ENCODE measurements at places on chromosomes 2 and 18. TPM values are rescaled to one million over a fixed set of nuclear protein-coding genes. Genes with fewer than 3 reads are reported as not detected.
A peak's percentile ranks its signal among the peaks of the same experiment; 100 is the strongest.

The SGO2 gene
- total RNA-seq = 44.2 TPM

The WNT10A gene
- 1.4 TPM for total RNA-seq

The MSGN1 gene
- total RNA-seq = not detected

The ICA1L gene
- 3.1 TPM for total RNA-seq

The OSR1 gene
- total RNA-seq = not detected

- DNase-seq = no peak
These were observed 4.3 kb downstream of the IMPA2 start for GRCh38 chr18:11985586-11985985.

GRCh38 chr2:170332676-170333402 is 154.9 kb downstream of the MYO3B start:
- DNase-seq = no peak

GRCh38 chr2:97747285-97747684 is 33.9 kb downstream of the ZAP70 start:
- DNase-seq = peak; percentile 49

DNA sequence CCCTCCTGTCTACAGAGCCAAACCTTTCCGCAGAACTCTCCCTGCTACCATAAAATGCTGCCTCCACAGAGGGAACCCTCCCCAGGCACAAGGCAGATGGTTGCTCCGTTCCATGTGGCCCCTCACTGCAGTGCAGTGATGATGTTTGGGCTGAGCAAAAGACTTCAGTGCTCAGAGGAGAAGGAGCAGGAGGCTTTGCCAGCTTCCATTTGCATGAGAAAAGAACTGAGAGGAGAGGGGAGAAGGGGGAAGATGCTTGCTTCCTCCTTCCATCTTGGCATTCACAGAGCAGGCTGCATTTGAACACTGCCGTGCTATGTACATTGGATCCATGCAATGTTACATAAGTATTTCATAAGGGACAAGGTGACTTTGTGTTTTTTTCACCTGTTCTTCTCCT is 46.6 kb upstream of the TMEM200C start:
- DNase-seq = no peak

GRCh38 chr2:95387358-95387757 is 15.2 kb upstream of the FAHD2A start:
- no peak for DNase-seq

DNA sequence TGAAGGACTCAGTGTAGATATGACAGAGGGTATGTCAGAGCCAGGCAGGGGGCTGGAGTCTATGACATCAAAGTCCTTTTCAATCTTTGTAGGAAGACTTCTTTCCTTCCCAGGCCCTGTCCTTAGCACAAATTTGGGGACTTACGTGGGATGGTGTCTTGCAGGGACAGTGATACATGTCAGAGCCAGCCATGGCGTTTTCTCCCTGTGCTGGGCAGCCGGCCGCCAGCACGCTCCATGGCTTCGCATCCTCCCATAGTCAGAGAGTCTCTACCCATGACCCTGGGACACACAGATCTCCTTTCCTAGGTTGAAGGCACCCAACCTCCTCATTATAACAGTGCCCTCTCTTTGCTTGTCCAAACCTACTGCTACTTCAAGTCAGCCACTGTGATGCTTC is 156.9 kb upstream of the MYCN start:
- no peak for DNase-seq

DNA sequence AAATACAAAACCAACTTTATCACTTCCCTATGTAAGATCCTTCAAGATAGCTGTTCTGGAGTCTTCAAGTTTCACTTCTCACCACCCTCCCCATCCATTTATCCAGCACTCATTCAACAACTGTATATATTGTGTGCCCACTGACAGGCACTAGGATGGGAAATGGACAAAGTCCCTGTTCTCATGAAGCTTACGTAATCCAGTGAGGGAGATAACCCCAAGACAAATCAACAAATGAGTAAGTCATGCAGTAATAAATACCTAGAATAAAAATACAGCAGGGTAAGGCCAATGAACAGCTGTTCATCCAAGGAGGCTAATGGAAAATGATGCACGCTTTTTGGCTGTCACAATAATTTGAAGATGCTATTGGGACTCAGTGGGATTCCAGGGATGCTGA is 133.8 kb downstream of the MEMO1 start:
- DNase-seq = no peak

DNA sequence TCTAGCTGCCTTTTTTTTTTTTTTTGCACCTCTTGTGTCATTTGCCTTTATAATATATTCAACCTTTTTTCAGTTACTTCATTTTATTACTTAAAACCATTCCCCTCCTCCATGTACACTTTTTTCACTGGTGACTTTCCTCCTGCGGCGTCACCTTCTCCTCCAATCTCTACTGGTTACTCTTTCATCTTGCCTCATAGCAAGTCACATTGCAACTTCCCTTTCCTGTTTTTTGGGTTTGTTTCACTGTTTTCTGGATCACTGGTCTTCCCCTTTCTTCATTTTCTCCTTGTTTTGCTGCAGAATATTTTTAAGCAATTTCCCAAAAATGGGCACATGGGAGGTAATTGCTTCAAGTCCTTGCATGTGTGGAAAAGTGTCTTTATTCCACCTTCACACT is 37.7 kb upstream of the GPR155 start:
- no peak for DNase-seq

GRCh38 chr18:69897397-69898108 is 50.1 kb downstream of the CD226 start:
- DNase-seq = peak; percentile 49

DNA sequence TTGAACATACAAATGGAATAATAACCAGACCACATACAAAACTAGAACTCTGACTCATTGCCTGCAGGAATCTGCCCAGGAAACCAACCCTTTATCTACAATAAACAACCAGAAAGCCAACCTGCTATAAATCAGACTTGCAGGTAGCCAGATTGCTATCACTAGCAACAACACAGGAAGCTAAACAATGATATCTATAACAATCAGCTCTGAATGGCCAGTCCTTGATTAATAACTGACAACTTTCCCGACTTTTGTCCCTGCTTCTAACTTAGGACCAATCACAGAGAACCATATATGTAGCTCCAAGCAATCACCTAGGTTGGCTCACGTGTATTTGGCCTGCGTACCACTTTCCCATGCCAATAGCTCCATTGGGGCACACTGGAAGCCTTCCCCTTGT is 470.8 kb downstream of the RIT2 start:
- no peak for DNase-seq
